ENCODE measurements at places on chromosomes 5 and 9. TPM values are rescaled to one million over a fixed set of nuclear protein-coding genes. Genes with fewer than 3 reads are reported as not detected.

Gene NMRK1
- total RNA-seq = 9.0 TPM

Gene TAS2R1
- total RNA-seq = not detected

Gene SAXO1
- total RNA-seq = not detected

Gene PRDM9
- total RNA-seq = not detected

Gene BARHL1
- total RNA-seq = not detected

DNA sequence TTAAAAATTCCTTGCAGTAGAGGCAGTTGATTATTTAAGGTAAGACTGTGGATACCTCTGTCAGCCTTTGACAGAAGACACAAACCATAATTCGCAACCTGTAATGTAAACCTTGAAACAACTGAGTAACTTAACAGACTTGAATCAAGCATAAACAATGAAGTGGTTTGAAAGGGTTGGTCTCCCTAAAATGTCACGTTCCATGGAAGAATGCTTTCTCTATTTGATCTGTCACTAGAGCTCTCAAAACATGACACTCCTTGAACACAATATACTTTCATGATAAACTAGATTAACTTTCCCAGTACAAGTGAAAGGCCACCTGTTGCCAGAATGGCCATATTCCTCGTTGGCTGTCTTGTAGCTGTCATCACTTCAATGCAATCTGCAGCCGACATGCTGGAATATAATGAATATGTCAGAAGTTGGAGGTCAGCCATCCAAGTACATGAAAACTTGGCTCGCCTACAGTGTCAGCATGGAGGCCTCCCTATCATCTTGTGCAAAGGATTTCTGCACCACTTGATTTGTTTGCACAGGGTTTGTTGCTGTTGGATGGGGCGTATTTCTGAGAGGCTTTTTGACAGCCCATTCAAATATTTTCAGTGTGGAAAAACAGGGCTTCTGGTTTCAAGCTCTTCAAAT is 228.0 kb downstream of the TLE4 start:
- DNase-seq = no peak
- H3K36me3 ChIP-seq = no peaks in the 10 kb centered on the region
- H3K4me1 ChIP-seq = no peaks in the 10 kb centered on the region
- H3K4me3 ChIP-seq = no peak overlapping the region
- no peaks in the 10 kb centered on the region for H3K27me3 ChIP-seq

- H3K27me3 ChIP-seq = no peaks in the 10 kb centered on the region
- H3K27ac ChIP-seq = no peak overlapping the region
- peaks cover 12% of the 10 kb centered on the region for H3K4me1 ChIP-seq
- DNase-seq = no peak
Observed at GRCh38 chr5:149452007-149452664, 73.0 kb upstream of the IL17B start.

GRCh38 chr5:59768152-59769040 is 125.1 kb downstream of the PDE4D start:
- no peak overlapping the region for H3K4me3 ChIP-seq
- H3K27ac ChIP-seq = no peak overlapping the region
- no peaks in the 10 kb centered on the region for H3K4me1 ChIP-seq
- no peaks in the 10 kb centered on the region for H3K27me3 ChIP-seq
- no peaks in the 10 kb centered on the region for H3K36me3 ChIP-seq

DNA sequence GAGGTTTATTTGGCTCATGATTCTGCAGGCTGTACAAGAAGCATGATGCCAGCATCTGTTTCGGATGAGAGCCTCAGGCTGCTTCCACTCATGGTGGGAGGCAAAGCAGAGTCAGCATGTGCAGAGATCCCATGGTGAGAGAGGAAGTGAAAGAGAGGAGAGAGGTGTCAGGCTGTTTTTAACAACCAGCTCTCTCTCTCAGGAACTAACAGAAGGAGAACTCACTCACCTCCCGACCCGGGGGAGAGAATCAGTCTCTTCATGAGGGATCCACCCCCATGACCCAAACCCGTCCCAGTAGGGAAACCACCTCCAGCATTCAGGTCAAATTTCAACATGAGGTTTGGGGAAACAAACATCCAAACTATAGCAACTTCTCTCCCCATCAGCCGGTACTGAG is 187.7 kb downstream of the ENC1 start:
- peaks cover 9% of the 10 kb centered on the region for H3K4me1 ChIP-seq
- no peaks in the 10 kb centered on the region for H3K36me3 ChIP-seq
- peak; percentile 62 for DNase-seq
- no peaks in the 10 kb centered on the region for H3K27me3 ChIP-seq

DNA sequence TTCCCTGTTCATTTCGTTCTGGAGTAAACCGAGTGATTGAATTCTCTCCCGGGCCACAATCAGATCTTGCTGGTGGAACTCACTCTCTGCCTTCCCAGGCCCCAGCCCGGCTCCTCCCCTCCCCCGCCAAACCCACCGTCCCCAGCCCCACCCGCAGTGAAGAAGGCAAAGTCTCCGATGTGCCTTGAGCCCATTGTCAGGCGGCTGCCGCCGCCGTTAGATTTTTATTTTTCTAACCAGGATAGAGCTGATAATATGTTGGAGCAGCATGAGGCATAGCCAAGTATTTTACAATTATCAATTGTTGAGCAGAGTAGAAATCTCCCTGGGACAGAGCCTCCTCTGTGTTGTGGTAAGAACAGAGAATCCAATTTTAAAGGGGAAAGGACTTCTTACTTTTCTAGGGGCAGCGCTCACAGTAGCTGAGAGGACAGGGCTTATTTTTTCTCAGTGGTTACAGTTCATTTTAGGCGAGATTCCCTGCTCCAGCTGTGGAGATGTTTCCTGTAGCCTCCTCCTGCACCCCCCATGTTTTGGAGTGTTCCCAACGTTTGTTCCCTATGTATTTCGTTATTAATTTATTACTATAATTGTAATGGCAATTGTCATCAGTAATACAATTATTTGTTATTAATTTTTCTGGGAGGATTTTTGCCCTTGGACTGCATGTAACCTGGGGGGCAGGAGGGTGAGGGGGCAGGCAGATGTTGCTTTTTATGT is 1.3 kb downstream of the PSAT1 start:
- H3K36me3 ChIP-seq = peaks cover 33% of the 10 kb centered on the region
- H3K4me3 ChIP-seq = peak overlapping the region; percentile 88
- H3K27ac ChIP-seq = peak overlapping the region; percentile 96
- no peaks in the 10 kb centered on the region for H3K27me3 ChIP-seq
- no peak for DNase-seq

GRCh38 chr5:51746023-51746422 is 362.8 kb downstream of the ISL1 start:
- H3K4me1 ChIP-seq = no peaks in the 10 kb centered on the region
- no peaks in the 10 kb centered on the region for H3K27me3 ChIP-seq
- H3K36me3 ChIP-seq = no peaks in the 10 kb centered on the region
- DNase-seq = no peak
- no peak overlapping the region for H3K27ac ChIP-seq

DNA sequence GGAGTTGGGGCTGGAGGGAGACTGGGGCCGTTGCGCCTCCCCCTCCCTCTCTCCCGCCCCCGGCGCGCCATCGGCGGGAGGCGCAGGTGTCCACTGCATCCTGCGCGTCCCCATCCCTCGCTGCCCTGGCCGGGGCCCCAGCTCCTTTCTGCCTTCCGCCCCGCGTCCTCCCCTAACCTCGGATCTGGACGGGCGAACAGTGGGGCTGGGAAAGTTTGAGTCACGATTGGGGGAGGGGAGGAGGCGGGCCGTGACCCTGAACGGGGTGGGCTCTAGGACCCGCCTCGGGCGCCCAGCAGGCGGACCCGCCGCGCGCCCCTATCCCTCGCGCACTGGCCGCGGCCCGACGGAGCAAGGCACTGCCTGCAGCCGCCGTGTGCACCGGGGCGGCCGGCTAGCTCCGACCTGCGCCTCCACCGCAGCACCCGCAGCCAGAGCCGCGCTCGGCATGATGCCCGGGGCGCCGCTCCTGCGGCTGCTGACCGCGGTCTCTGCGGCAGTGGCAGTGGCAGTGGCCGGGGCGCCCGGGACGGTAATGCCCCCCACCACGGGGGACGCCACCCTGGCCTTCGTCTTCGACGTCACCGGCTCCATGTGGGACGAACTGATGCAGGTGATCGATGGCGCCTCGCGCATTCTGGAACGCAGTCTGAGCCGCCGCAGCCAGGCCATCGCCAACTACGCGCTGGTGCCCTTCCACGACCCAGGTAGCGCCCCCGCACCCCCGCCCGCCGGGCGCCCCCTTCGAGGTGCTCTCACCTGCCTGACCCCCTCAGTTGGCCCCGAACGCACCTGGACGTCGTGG is at the start of gene HMCN2:
Gene HMCN2, plus strand, starts transcription at position 330 of the 805 bp plus-strand sequence. Its CDS starts 119 bp downstream, at position 449.
- no peak within 1 kb of the TSS for H3K4me3 ChIP-seq
- H3K4me1 ChIP-seq = no peaks in the 10 kb centered on the region
- DNase-seq = no peak
- H3K36me3 ChIP-seq = no peaks in the 10 kb centered on the region
- H3K27me3 ChIP-seq = no peaks in the 10 kb centered on the region
- no peak within 1 kb of the TSS for H3K27ac ChIP-seq

DNA sequence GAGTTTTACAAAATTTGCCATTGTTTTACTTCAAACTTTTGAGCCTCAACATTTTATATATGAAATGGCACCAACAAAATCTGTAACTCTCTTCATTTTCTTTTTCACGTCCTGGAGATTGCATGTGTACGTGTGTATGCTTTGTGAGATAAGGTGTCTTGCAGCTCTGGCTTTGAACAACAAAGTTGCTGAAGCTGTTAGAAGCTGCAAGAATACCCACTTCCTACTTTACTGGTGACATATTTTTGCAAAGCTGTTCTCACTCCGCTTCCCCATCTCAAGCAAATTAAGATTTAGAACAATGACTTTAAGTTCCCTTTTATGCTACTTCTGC is 41.8 kb downstream of the FYB1 start:
- no peaks in the 10 kb centered on the region for H3K27me3 ChIP-seq
- no peaks in the 10 kb centered on the region for H3K36me3 ChIP-seq
- peaks cover 72% of the 10 kb centered on the region for H3K4me1 ChIP-seq
- peak overlapping the region; percentile 32 for H3K4me3 ChIP-seq

DNA sequence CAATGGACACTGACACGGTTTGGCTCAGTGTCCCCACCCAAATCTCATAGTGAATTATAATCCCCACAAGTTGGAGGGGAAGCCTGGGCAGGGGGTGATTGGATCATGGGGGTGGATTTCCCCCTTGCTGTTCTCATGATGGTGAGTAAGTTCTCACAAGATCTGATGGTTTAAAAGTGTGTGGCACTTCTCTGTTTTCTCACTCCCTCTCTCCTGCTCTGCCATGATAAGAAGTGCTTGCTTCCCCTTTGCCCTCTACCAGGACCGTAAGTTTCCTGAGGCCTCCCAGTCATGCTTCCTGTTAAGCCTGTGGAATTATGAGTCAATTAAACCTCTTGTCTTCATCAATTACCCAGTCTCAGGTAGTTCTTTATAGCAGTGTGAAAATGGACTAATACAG is 115.8 kb upstream of the KIF2A start:
- no peaks in the 10 kb centered on the region for H3K4me1 ChIP-seq
- no peak overlapping the region for H3K27ac ChIP-seq
- H3K27me3 ChIP-seq = no peaks in the 10 kb centered on the region

DNA sequence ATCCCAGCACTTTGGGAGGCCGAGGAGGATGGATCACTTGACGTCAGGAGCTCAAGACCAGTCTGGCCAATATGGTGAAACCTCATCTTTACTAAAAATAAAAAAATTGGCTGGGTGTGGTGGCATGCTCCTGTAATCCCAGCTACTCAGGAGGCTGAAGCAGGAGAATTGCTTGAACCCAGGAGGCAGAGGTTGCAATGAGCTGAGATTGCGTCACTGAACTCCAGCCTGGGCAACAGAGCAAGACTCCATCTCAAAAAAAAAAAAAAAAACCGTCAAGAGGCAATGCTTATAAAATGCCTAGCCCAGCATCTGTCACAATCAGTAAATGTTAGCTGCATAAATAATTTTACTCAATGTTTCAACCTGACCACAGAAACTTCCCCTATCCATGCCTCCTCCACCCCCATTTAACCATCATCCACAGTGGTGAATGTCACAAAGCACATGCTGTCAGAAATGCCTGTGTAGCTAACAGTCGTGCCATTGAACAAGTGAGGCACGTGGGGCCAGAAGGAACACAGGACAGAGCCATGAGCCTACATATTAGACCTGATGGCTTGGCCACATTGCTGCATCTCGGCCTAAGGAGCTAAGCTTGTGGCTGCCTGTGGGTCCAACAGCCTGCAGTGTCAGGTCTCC is 16.8 kb upstream of the TCOF1 start:
- H3K36me3 ChIP-seq = no peaks in the 10 kb centered on the region
- no peaks in the 10 kb centered on the region for H3K4me1 ChIP-seq
- no peaks in the 10 kb centered on the region for H3K27me3 ChIP-seq
- no peak overlapping the region for H3K4me3 ChIP-seq

DNA sequence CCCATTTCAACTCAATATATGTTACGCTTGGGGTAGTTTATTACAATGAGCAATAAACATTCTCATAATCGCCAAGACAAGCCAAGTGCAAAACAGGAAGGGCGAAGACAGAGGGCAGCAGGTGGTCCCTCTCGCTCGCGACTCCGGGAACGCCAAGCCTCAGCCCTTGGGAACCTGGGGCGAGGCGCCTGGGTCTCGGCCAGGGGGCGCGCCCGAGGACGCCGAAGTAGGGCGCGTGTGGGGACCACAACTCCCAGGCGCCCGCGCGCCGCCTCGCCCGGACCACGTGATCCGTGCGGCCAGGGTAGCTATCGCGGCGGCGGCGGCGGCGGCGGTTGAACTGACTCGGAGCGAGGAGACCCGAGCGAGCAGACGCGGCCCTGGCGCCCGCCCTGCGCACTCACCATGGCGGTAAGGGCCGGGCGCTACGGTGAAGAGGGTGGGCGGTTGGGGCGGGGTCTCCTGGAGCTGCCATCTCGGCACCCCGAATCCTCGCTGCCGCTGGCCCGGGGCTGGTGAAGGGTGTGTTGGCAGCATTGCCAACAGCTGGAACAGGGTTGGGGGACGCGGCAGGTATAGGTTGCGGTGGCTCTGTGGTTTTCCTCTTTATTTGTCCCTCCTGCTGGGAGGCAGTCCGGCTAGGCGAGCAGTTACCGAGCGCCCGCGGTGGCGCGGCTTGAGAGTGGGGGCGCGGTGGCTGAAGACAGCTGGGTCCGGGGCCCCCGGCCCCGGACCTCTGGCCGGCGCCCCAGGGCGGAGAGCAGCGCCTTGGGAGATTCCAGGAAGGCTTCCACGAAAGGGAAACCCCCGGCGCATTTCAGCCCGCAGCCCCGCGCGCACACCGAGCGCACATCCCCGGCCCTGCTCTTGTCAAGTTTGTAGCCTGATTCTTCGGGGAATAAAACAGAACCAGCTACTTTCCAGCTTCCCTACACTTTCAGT is at the start of gene SLC31A2:
Gene SLC31A2, plus strand, starts transcription at position 338 of the 942 bp plus-strand sequence. Its CDS starts 68 bp downstream, at position 406.
- DNase-seq = peak; percentile 90
- no peaks in the 10 kb centered on the region for H3K36me3 ChIP-seq
- peak within 1 kb of the TSS; percentile 80 for H3K4me3 ChIP-seq
- H3K27me3 ChIP-seq = no peaks in the 10 kb centered on the region
- peaks cover 19% of the 10 kb centered on the region for H3K4me1 ChIP-seq
- H3K27ac ChIP-seq = no peak within 1 kb of the TSS

DNA sequence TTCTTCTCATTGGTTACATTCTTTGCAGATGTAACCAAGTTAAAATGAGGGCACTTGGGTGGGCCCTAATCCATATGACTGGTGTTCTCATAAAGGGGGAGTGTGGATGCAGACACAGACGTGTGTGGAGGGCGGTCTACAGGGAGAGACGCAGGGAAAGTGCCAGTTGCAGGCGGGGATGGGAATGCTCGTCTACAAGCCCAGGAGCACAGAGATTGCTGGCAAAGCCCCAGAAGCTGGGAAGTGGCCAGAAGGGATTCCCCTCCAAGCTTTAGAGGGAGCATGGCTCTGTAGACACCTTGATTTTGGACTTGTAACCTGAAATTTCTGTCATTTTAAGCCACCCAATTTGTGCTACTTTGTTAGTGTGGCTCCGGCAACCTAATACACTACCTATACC is 96.8 kb upstream of the CTSL start:
- 0 out of 2 replicates have a peak, but pooled peaks cover 2% of the 10 kb centered on the region for H3K27me3 ChIP-seq
- no peak for DNase-seq
- no peaks in the 10 kb centered on the region for H3K4me1 ChIP-seq
- no peaks in the 10 kb centered on the region for H3K36me3 ChIP-seq
- no peak overlapping the region for H3K27ac ChIP-seq
- no peak overlapping the region for H3K4me3 ChIP-seq

- H3K36me3 ChIP-seq = peaks cover 11% of the 10 kb centered on the region
- H3K27me3 ChIP-seq = no peaks in the 10 kb centered on the region
- H3K4me3 ChIP-seq = no peak overlapping the region
Observed at GRCh38 chr5:179870403-179870903, 11.8 kb upstream of the MRNIP start.
